Left colon (tissue), 2 donors: ENCODE measurements at places on chromosomes 5 and 9. TPM values are rescaled to one million over a fixed set of nuclear protein-coding genes. Genes with fewer than 3 reads are reported as not detected.

The PFN3 gene
- total RNA-seq: not detected

The OR1J2 gene
- not detected for total RNA-seq

The ITGA1 gene
- total RNA-seq: 47.0 TPM

The PRSS3 gene
- total RNA-seq: 310 TPM

The RNF183 gene
- total RNA-seq: 1.3 TPM

The PCDHA12 gene
- 0.18 TPM for total RNA-seq

The ACTBL2 gene
- total RNA-seq: not detected

The MYOZ3 gene
- 0.31 TPM for total RNA-seq

The CENPP gene
- total RNA-seq: 2.4 TPM

The GTF2H2 gene
- total RNA-seq: 7.4 TPM

The SLIT3 gene
- total RNA-seq: 6.1 TPM

The CAVIN4 gene
- total RNA-seq: 0.22 TPM

The FYB1 gene
- 7.3 TPM for total RNA-seq

The PLPP7 gene
- total RNA-seq: 0.43 TPM

The NEUROG1 gene
- not detected for total RNA-seq

The LCN12 gene
- 8.5 TPM for total RNA-seq

The PDE8B gene
- total RNA-seq: 0.89 TPM

The CLPTM1L gene
- 102 TPM for total RNA-seq

The PPP1R26 gene
- 20.4 TPM for total RNA-seq

The TAF11L10 gene
- not detected for total RNA-seq

The FBP2 gene
- not detected for total RNA-seq

The RMRP gene
- 19,198 TPM for total RNA-seq

The SNX30 gene
- 30.7 TPM for total RNA-seq

The SMIM33 gene
- 2.8 TPM for total RNA-seq

The HRCT1 gene
- 17.4 TPM for total RNA-seq

The SLC6A7 gene
- total RNA-seq: 13.2 TPM
